ENCODE measurements at places on chromosomes 12 and 14.

GRCh38 chr12:62772416-62772955 lies 162.5 kb downstream of the PPM1H start:
- DNase-seq, result no peak

GRCh38 chr12:67519484-67520433 lies 128.8 kb upstream of the DYRK2 start:
- no peak for DNase-seq

GRCh38 chr14:71488703-71489191 lies 443.5 kb upstream of the RGS6 start:
- no peak for DNase-seq

DNA sequence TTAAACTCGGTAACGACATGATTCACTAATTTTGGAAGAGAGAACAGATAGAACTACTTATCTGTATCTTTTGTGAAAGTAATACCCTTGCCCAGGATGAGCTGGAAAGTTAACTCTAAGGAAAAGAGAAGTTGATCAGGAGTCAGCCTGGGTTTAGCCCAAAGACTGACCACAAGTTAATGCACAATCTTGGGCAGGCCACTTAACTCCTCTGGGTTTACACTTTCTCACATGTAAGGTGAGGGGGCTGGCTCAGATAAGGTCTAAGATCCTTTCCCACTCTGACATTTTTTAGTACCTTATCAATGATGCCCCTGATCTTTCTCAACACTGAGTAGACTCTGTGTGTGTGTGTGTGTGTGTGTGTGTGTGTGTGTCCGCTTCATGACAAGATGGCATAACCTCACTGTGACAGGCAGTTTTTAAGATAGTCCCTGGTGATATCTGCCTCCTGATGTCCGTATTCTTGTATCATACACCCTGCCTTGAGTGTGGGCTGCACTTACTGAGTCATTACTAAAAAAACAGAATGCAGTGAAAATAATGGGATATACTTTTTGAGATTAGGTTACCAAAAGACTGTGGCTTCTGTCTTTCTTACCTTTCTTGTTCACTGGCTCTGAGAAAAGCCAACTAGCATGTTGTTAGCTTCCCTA lies 56.2 kb upstream of the CCDC198 start:
- no peak for DNase-seq

- no peak for DNase-seq
These were observed 28.7 kb downstream of the TTC8 start for GRCh38 chr14:88853129-88853528.

DNA sequence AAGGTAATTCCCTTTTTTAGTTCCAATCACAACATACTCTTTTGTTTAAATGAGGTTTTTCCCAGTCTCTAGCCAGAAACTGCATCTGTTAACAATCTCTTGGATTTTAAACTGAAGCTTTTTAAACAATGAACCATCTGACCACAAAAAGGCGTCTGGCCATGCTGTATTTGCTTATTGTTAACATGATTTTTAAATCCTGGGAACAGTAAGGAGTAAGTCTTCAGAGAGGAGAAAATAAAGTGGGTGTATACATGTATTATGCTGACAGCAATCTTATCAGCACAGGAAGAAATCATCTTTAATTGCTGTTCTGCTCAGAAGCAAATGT lies 106.2 kb downstream of the DAAM1 start:
- no peak for DNase-seq

GRCh38 chr14:84254290-84254689 lies 1275.7 kb upstream of the FLRT2 start:
- no peak for DNase-seq
